ENCODE measurements at places on chromosomes 5 and 9.

DNA sequence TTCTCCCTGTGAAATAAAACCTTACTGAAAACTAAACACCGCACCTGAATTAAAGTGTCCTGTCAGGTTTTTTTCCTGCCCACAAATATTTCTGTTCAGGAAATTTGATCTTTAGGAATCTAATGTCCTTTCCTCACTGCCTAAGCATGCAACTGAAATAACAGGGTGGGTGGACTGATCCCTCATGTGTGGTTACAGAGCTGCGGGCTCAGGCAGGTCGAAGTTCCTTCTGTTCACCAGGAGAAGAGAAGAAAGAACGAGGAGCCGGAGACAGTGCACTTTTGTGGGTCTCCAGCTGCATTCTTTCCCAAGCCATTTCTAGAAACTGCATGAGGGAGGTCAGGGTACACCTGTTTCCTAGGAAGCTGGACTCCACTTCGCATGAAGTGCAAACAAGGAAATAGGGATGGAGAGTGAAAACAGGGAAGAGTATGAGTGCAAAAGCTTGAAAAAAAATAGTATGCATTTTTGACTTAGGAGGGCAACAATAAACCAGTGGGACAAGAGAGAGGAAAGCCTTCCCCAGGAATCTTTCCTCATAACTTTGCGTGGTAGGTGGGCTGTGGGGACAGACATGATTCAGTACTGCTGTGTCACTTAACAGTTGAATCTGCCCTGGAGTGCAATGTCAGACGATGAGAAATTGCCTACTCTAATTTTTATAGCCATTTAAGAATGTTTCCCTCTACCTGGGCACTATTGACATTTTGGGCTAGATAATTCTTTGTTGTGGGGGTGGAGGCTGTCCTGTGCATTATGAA, 60.3 kb downstream of the GCNT1 start:
- no peak for DNase-seq

GRCh38 chr5:37471666-37472197, 92.6 kb downstream of the WDR70 start:
- no peak for DNase-seq

DNA sequence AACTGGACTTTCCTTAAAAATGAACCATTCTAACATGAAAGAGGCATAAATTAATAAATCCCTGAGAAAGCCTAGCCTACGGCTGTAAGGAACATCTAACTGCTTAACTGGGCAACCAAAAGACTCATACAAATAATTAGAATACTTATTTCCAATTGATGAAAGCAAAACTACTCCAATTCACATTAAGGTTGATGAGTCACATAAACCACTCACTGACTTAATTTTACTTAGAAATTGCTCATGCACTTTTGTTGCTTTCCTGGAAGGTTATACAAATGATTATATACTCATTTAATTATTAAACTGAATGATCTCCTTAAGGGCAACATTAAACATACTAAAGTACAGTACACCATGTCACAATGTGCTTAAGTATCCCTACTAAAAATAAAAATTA, 101.9 kb downstream of the NFIB start:
- no peak for DNase-seq

- DNase-seq, result no peak
These were observed 189.1 kb downstream of the ADGRV1 start for GRCh38 chr5:90747693-90748092.

DNA sequence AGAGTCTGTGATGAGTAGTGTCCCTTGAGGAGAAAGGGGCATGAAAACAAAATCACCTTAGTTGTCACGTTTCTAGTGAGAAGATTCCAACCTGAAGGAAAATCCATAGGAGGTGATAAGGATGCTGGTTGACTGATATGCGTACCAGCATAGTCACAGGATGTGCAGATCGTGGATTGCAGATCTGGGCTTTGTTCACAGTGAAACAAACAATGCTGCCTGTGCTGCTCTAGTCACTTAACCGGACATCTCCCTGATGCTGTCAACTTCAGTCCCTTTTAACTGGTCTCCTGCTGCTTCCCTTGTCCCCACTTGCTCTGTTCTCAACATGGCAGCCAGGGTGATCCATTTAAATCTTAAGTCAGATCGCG, 89.7 kb downstream of the IQGAP2 start:
- no peak for DNase-seq

DNA sequence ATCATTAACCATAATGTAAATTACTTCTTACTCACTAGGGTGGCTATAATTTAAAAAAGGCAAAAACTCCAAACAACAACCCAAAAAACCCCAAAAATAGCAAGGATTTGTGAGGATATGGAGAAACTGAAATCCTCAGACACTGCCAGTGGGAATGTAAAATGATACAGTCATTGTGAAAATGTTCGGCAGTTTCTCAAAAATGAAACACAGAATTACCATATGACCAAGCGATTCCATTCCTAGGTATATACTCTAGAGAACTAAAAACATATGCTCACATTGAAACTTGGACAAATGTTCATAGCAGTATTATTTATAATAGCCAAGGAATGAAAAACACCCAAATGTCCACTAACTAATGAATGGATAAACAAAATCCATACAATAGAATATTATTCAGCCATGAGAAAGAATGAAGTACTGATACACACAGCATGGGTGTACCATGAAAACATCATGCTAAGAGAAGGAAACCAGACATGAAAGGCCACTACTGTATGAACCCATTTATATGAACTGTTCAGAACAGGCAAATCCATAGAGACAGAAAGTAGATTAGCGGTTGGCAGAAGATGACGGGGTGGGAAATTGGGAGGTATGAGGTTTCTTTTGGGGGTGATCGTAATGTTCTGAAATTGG, 119.1 kb downstream of the MAPKAP1 start:
- DNase-seq, result no peak

GRCh38 chr9:127153501-127153900, 31.1 kb upstream of the ANGPTL2 start:
- DNase-seq, result no peak

Data from NCI-H446 (cell line).